Lung (tissue), 17 donors: ENCODE measurements at places on chromosomes 13 and 19. TPM values are rescaled to one million over a fixed set of nuclear protein-coding genes. Genes with fewer than 3 reads are reported as not detected.

- H3K27ac ChIP-seq = no peak overlapping the region
- no peaks in the 10 kb centered on the region for H3K27me3 ChIP-seq
Observed at GRCh38 chr13:25276748-25277147, 10.5 kb downstream of the MTMR6 start.

- no peak overlapping the region for H3K4me3 ChIP-seq
- no peak overlapping the region for H3K27ac ChIP-seq
- no peaks in the 10 kb centered on the region for H3K4me1 ChIP-seq
- no peaks in the 10 kb centered on the region for H3K36me3 ChIP-seq
- no peaks in the 10 kb centered on the region for H3K27me3 ChIP-seq
Observed at GRCh38 chr13:49319551-49319950, 71.8 kb downstream of the CDADC1 start.

- H3K4me1 ChIP-seq = peaks cover 4% of the 10 kb centered on the region
- H3K27me3 ChIP-seq = no peaks in the 10 kb centered on the region
Observed at GRCh38 chr19:54155694-54156093, 3.8 kb downstream of the LENG1 start.

DNA sequence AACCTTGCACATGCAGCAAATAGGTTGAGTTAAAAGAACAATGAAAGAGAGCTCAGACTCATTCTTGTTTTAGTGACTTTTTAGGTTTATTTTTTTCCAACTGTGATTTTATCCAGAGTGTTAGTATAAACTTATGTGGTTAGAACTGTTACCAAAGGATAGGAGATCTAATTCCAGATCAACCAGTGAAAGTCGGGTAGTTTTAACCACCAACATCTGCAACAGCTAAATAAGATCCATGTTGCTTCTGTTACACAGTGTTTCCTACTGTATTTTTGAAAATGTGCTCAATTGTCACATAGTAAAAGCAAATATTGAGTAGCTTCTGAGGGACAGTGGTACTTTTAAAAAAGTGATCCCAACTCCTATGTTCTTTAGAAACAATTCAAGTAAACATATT, 53.9 kb upstream of the ARGLU1 start:
- DNase-seq = no peak
- no peak overlapping the region for H3K4me3 ChIP-seq
- no peaks in the 10 kb centered on the region for H3K27me3 ChIP-seq

- no peak overlapping the region for H3K4me3 ChIP-seq
- no peaks in the 10 kb centered on the region for H3K36me3 ChIP-seq
- no peak overlapping the region for H3K27ac ChIP-seq
- DNase-seq = peak; percentile 68
- H3K27me3 ChIP-seq = no peaks in the 10 kb centered on the region
Observed at GRCh38 chr19:3075605-3076431, 13.5 kb upstream of the TLE5 start.

- H3K4me1 ChIP-seq = no peaks in the 10 kb centered on the region
- H3K36me3 ChIP-seq = no peaks in the 10 kb centered on the region
Observed at GRCh38 chr13:94329754-94330551, 149.5 kb downstream of the DCT start.

GRCh38 chr13:54194233-54195024, 1165.8 kb downstream of the OLFM4 start:
- no peak overlapping the region for H3K4me3 ChIP-seq
- no peak for DNase-seq
- no peaks in the 10 kb centered on the region for H3K36me3 ChIP-seq
- H3K27me3 ChIP-seq = no peaks in the 10 kb centered on the region
- no peak overlapping the region for H3K27ac ChIP-seq

DNA sequence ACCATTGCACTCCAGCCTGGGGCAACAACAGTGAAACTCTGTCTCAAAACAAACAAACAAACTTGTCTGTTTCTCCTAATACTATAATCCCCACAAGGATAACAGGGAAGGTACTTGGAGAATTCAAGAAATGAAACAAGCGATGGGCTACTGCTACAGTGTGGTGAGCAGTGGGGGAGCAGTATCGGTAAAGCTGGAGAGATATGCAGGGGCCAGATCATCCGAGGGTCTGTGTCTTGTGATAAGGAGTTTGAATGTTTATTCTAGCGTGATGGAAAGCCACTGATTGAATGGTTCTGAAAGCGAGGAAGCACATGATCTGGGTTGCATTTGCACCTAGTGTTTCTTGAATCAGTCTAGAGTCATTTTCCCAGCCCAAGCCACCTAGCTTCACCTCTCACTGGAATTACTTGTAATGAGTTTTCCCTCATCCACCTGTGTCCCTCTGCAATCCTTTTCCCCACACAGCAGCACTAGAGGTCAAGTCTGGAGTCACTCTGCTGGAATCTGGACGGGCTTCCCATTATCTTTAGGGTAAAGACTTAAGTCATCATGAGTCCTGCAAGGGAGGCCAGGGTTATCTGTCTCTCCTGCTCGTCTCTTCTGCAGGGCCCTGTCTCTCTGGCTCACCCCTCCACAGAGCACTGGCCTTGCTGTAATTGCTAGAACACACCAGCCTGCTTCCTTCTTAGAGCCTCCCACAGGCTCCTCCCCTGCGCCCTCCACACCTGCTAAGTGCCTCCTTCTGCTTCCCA, 162.3 kb downstream of the KLF5 start:
- H3K4me3 ChIP-seq = no peak overlapping the region
- no peaks in the 10 kb centered on the region for H3K36me3 ChIP-seq
- no peaks in the 10 kb centered on the region for H3K27me3 ChIP-seq
- no peak overlapping the region for H3K27ac ChIP-seq
- DNase-seq = no peak

DNA sequence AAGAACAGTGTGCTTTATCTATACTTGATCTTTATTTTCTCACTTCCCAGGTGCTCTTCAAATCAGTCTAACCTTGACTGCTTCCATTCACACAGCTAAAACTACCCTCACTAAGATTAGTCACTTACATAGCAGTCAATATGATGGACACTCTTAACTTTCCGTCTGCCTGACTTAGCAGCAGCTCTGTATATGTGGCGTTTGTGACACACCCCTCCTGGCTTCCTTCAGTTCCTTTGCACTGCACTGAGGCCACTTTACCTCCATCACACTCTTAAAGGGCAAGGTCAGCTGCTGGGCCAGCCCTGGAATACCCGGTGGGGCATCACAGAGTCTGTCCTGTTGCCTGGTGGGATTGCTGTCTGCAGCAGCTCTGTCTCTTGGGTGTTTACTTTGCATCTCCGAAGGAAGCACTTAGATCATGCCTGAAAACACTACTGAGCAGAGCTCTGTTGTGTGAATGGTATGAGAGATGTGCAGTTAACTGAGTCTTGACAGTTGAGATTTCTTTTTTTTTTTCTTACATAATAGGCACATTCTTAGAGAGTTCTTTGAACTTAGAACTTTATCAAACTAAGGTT, 35.6 kb upstream of the IL17D start:
- no peaks in the 10 kb centered on the region for H3K27me3 ChIP-seq
- H3K4me3 ChIP-seq = no peak overlapping the region
- H3K4me1 ChIP-seq = no peaks in the 10 kb centered on the region
- no peaks in the 10 kb centered on the region for H3K36me3 ChIP-seq
- no peak for DNase-seq

DNA sequence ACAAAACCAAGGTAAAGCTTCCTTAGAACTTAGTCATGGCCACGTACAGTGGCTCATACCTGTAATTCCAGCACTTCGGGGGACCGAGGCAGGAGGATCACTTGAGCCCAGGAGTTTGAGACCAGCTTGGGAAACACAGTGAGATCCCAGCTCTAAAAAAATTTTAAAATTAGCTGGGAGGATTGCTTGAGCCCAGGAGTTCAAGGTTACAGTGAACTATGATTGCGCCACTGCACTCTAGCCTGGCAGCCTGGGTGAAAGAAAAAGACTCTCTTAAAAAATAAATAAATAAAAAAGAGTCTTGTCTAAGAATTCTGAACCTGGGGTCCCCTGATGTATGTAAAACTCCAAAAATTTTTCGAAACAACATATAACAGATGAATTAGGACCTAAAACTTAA, 34.9 kb downstream of the N4BP2L2 start:
- H3K27me3 ChIP-seq = no peaks in the 10 kb centered on the region
- no peak for DNase-seq
- no peak overlapping the region for H3K4me3 ChIP-seq
- peaks cover 5% of the 10 kb centered on the region for H3K4me1 ChIP-seq
- H3K27ac ChIP-seq = no peak overlapping the region

- H3K4me3 ChIP-seq = no peak overlapping the region
- peaks cover 38% of the 10 kb centered on the region for H3K27me3 ChIP-seq
- H3K27ac ChIP-seq = no peak overlapping the region
- DNase-seq = no peak
Observed at GRCh38 chr13:45846681-45847080, 4.9 kb downstream of the SIAH3 start.

GRCh38 chr19:47186446-47187334, 44.3 kb downstream of the BBC3 start:
- peaks cover 27% of the 10 kb centered on the region for H3K4me1 ChIP-seq
- no peaks in the 10 kb centered on the region for H3K27me3 ChIP-seq
- peaks cover 8% of the 10 kb centered on the region for H3K36me3 ChIP-seq
- H3K27ac ChIP-seq = peak overlapping the region; percentile 71

- H3K36me3 ChIP-seq = no peaks in the 10 kb centered on the region
- H3K4me1 ChIP-seq = no peaks in the 10 kb centered on the region
- DNase-seq = no peak
- H3K27me3 ChIP-seq = no peaks in the 10 kb centered on the region
- H3K27ac ChIP-seq = no peak overlapping the region
- no peak overlapping the region for H3K4me3 ChIP-seq
Observed at GRCh38 chr13:72198967-72199560, 332.1 kb upstream of the DACH1 start.

DNA sequence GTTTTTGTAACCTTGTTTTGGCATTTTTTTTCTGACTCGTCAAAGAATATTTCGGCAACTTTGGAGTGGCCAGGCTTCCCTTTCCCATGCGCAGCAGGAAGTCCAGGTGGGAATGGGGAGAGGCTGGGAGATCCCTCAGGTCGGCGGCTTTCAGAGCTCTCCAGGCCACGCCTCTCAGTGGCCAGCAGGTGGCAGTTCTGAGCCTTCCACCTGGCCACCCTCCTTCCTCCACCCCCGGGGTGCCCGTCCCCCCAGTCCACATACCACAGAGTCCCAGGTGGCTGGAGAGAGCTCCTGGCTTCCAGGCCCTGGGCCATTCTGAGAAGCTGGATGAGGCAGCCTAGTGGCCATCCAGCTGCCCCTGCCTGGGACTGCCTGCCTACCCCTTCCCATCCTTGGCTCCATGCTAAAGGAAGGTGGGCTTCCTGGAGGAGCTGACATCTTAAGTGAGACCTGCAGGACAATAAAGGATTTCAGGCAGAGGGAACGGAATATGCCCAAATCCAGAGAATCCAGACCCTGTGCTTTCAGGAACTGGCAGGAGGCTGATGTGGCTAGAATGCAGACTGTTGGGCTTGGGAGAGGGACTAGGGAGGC, 46.3 kb downstream of the CCNE1 start:
- H3K4me1 ChIP-seq = no peaks in the 10 kb centered on the region
- no peak overlapping the region for H3K27ac ChIP-seq
- H3K4me3 ChIP-seq = no peak overlapping the region

- H3K36me3 ChIP-seq = no peaks in the 10 kb centered on the region
- DNase-seq = no peak
Observed at GRCh38 chr13:85755123-85755522, 44.1 kb downstream of the SLITRK6 start.

GRCh38 chr13:103081435-103081834, 15.2 kb upstream of the SLC10A2 start:
- no peak overlapping the region for H3K27ac ChIP-seq
- no peaks in the 10 kb centered on the region for H3K4me1 ChIP-seq
- H3K36me3 ChIP-seq = no peaks in the 10 kb centered on the region
- H3K27me3 ChIP-seq = no peaks in the 10 kb centered on the region

DNA sequence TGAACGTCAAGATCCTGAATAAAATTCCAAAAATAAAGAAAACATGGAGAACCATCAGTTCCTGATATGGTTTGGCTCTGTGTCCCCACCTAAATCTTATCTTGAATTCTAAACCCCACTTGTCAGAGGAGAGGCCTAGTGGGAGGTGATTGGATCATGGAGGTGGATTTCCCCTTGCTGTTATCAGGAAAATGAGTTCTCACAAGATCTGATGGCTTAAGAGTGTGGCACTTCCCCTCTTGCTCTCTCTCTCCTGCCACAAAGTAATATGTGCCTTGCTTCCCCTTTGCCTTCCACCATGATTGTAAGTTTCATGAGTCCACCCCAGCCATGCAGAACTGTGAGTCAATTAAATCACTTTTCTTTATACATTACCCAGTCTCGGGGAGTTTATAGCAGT, 827.4 kb downstream of the GPC5 start:
- H3K27me3 ChIP-seq = no peaks in the 10 kb centered on the region
- no peak overlapping the region for H3K27ac ChIP-seq
- H3K36me3 ChIP-seq = no peaks in the 10 kb centered on the region
- no peaks in the 10 kb centered on the region for H3K4me1 ChIP-seq
- DNase-seq = no peak

DNA sequence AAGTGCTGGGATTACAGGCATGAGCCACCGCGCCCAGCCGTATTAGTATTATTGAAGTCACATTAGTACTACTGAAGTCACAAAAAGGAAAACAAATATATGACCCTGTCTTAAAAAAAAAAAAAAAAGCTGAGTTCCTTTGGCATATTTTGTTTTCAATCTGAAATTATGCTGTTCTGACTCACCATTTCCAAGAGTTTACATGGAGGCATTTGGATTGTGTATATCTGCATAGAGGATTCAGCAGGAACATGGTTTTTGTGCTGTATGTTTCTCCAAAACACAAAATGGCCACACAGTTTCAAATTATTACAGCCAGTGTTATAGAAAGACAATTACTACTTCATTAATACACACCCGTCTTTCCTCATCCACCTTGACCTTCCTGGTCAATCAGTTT, 103.5 kb upstream of the TSC22D1 start:
- DNase-seq = no peak
- H3K4me1 ChIP-seq = no peaks in the 10 kb centered on the region
- no peak overlapping the region for H3K4me3 ChIP-seq
- no peaks in the 10 kb centered on the region for H3K27me3 ChIP-seq

DNA sequence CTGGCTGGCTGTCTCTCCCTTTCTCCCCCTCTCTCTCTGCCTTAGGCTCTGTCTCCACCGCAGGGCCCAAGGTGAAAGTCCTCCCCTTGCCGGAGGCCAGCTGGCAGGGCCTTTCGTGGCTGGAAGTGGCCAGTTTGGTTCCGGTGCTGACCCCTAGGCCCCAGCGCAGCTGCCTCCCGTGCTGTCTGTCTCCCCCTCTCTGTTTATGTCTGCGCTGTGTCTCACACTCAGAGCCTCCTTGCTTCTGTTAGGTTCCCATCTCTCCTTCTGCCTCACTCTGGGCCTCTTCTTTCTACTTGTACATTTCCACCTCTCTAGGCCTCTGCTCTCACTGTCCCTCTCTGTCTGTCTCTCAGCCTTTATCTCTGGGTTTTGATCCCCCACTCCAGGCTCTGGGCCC, 13.1 kb downstream of the CCDC97 start:
- H3K27ac ChIP-seq = peak overlapping the region; percentile 41
- no peaks in the 10 kb centered on the region for H3K27me3 ChIP-seq
- H3K4me3 ChIP-seq = no peak overlapping the region

GRCh38 chr19:3346677-3347353, 19.6 kb upstream of the NFIC start:
- peaks cover 10% of the 10 kb centered on the region for H3K4me1 ChIP-seq
- DNase-seq = peak; percentile 96
- H3K27ac ChIP-seq = peak overlapping the region; percentile 25
- no peak overlapping the region for H3K4me3 ChIP-seq
- no peaks in the 10 kb centered on the region for H3K36me3 ChIP-seq

GRCh38 chr19:51470966-51471365, 7.4 kb upstream of the CEACAM18 start:
- H3K27me3 ChIP-seq = peaks cover 2% of the 10 kb centered on the region

AP1M2 gene
- 40.2 TPM for total RNA-seq

OVOL3 gene
- not detected for total RNA-seq

KLK7 gene
- 0.31 TPM for total RNA-seq

TEX26 gene
- total RNA-seq = not detected

SOX21 gene
- 0.46 TPM for total RNA-seq

KDELR1 gene
- 101 TPM for total RNA-seq

ZNF439 gene
- 8.4 TPM for total RNA-seq

VSTM2B gene
- not detected for total RNA-seq

KL gene
- total RNA-seq = 24.5 TPM
